ENCODE measurements at places on chromosomes 16 and 17. TPM values are rescaled to one million over a fixed set of nuclear protein-coding genes. Genes with fewer than 3 reads are reported as not detected.

The HOXB8 gene
- not detected for total RNA-seq

DNA sequence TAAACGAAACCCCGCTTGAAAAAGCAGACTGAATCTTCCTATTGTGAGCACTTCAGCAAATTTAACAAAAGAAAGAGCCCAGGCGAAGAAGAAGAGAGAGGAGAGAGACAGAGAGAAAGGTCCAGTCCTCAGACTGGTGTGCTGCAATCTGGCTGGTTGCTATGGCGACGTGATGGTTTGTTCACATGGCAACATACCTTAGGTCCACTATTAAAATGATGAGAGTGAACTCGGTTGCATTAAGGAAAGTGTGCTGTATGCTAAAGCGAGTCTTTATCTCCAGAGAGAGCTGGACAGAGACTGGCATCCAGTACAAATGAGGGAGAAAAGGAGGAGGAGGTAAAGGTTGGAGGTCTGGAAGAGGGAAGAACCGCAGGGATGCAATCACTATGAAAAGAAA is 271.8 kb upstream of the ZFHX3 start:
- no peak for DNase-seq

The SLC16A6 gene
- 5.8 TPM for total RNA-seq

The VWA3A gene
- 0.42 TPM for total RNA-seq

GRCh38 chr17:28133562-28133970 is 91.1 kb downstream of the NLK start:
- no peak for DNase-seq

The NUPR1 gene
- 0.20 TPM for total RNA-seq

DNA sequence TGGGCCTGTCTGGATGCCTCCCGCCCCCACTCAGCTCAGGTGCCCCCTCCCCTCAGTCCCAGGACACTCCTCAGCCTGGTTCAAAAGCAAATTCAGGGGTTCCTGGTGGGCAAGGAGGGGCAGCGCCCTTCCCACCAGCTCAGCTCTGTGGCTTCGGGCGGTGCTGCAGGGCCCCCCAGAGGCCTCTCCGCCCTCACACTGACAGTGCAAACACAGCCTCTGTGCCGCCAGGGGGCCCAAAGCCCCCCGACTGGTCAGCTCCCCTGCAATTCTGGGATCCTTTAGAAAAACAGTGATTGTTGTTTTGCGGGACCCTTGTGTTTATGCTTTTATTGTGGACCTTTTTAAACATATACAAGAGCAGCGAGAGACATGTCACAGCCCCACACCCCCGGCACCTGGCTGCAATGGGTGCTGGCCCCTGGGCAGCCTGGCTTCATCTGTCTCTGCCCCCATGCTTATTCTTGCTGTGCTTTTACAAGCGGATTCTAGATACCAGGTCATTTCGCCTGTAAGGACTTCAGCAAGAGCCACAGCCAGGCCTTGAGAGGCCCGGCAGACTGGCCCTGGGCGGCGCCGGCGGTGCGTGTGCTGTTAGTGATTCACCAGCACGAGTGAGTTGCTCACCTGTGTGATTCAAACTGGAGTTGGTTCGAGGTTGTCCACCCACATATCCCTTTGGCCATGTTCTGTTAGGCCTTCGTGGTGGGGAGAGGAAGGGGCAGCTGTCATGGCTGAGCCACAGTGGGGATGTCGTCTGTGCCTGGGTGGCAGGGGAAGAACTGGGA is 21.2 kb downstream of the ZNF469 start:
- DNase-seq = no peak

DNA sequence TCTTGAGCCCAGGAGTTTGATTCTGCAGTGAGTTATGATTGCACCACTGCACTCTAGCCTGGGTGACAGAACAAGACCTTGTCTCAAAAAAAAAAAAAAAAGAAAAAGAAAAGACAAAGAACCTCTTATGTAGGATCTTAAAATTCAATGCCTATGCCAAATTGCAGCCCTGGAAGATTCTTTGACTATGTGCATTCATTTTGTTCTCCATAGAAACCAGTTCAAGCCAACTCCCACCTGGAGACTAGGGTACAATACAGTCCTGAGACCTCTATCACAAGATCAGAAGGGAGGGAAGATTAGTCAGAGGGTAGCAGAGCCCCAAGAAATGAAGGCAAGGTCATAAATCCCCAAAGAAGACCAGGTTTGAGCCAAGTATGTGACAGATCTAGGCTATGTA is 90.6 kb upstream of the HAS3 start:
- no peak for DNase-seq

The PRSS22 gene
- not detected for total RNA-seq

DNA sequence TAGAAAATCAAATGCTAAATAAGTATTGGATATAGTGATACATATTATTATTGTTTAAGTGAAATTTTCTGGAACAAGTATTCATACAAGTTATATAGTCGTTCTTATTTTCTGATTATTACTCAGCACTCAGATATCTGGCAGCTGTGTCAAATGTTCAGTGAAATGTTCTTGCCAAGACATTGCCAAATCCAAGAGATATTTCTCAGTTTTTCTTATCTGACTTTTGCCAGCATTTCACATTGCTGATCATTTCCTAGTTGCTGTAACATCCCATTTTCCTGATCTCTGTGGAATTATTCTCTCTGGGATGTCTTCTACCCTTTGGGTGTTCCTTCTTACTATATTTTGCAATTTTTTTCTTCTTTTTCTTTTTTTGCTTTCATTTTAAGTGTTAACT is 262.3 kb downstream of the KIF2B start:
- DNase-seq = no peak

The CSH2 gene
- total RNA-seq = not detected

The SULT1A1 gene
- 17.5 TPM for total RNA-seq

The CNGB1 gene
- total RNA-seq = not detected

GRCh38 chr17:28472871-28473497 is 460 bp upstream of the SLC13A2 start:
- DNase-seq = peak; percentile 11

DNA sequence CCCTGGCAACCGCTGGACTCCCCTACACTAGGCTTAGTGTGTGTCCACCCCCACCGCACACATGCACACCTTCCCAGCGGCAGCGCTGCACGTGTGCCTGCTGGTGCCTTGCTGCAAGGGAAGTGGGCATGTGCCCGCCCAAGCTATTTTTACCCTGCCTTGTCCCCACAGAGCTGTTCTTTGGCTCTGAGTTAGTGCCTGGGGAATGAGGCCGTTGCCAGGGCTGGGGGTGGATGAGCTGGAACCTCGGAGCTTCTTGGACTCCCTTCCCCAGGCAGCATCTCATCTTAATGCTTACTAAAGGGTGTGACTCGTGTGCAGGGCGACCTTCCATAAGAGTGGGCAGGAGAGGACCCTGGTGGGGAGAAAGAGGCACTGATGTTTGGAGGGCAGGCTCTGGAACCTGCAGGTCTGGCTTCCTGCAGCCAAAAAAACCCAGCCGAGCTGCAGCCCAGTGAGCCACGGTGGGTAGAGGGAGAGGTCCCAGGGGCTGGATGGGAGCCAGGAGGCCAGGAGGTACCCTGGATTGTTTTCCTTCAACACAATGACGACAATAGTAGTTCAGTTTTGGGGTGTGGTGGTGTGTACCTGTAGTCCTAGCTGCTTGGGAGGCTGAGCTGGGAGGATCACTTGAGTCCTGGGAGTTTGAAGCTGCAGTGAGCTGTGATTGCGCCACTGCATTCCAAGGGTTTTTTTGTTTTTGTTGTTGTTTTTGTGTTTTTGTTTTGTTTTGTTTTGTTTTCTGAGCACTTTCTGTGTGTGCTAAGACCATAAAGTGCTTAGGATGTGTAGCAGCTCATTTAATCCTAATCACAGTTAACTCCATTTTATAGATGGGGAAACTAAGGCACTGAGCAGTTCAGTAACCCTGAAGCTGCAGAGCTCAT is 119.1 kb downstream of the RAB11FIP4 start:
- peak; percentile 56 for DNase-seq

- DNase-seq = no peak
Observed at GRCh38 chr17:337866-338265, 14.7 kb downstream of the RPH3AL start.

DNA sequence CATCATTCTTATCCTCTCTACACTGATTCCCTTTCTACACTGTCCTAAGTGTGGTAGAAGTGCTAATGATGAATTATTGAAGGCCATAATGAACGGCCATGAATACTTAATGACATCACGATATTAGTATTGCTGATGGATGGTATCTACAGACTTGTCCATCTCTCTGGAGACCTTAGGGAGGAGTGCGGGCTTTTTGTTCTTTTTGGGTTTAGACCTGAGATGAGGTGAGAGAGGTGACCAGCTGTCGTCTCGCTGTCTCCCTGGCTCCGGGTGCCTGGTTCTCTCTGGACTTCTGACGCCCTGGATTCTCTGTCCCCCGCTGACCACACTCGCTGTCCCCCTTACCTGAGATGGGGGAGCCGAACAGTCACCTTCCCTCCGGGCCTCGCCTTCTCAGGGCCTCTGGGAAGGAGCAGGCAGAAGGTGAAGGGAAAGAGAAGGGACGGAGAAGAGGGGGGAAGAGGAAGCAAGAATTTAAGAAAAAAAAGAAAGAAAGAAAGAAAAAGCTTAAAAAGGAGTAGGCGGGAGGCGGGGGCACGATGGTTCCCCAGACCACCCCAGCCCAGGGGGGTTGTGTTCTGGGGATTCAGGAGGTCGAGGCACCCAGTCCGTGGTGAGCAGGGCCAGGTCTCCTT is 17.1 kb downstream of the SGCA start:
- DNase-seq = no peak

- DNase-seq = no peak
Observed at GRCh38 chr16:80480664-80481063, 60.1 kb upstream of the DYNLRB2 start.

- no peak for DNase-seq
Observed at GRCh38 chr17:42702446-42702845, 20.1 kb downstream of the CNTNAP1 start.

- DNase-seq = no peak
Observed at GRCh38 chr17:32899236-32900013, 22.5 kb upstream of the MYO1D start.

The CNTNAP1 gene
- total RNA-seq = 4.6 TPM

The CCDC154 gene
- total RNA-seq = 6.5 TPM

- no peak for DNase-seq
Observed at GRCh38 chr17:50029185-50029584, 26.7 kb upstream of the ITGA3 start.

- no peak for DNase-seq
Observed at GRCh38 chr17:60959011-60959410, 281.4 kb downstream of the BCAS3 start.

The CCL17 gene
- not detected for total RNA-seq

- DNase-seq = no peak
Observed at GRCh38 chr17:76569607-76570279, 15.9 kb downstream of the ST6GALNAC2 start.

The EVPL gene
- total RNA-seq = 0.78 TPM

DNA sequence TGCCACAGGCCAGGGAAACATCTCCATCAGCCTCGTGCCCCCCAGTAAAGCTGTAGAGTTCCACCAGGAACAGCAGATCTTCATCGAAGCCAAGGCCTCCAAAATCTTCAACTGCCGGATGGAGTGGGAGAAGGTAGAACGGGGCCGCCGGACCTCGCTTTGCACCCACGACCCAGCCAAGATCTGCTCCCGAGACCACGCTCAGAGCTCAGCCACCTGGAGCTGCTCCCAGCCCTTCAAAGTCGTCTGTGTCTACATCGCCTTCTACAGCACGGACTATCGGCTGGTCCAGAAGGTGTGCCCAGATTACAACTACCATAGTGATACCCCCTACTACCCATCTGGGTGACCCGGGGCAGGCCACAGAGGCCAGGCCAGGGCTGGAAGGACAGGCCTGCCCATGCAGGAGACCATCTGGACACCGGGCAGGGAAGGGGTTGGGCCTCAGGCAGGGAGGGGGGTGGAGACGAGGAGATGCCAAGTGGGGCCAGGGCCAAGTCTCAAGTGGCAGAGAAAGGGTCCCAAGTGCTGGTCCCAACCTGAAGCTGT is 3.4 kb downstream of the NXPH3 start:
- no peak for DNase-seq

The NDRG4 gene
- total RNA-seq = 4.1 TPM

DNA sequence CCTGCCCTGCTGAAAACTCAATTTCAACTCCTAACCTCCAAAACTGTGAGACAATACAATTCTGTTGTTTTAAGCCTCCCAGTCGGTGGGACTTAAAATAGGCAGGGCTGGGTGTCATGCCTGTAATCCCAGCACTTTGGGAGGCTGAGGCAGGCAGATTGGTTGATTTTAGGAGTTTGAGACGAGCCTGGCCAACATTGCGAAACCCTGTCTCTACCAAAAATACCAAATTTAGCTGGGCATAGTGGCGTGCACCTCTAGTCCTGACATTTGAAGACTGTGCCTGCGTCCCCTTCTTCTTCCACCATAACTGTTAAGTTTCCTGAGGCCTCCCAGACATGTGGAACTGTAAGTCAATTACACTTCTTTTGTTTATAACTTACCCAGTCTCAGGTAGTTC is 36.0 kb upstream of the ATF7IP2 start:
- DNase-seq = no peak
